ENCODE measurements at places on chromosomes 1 and 21.

- no peak for DNase-seq
These were observed 376.5 kb downstream of the LRRIQ3 start for GRCh38 chr1:73821520-73821919.

DNA sequence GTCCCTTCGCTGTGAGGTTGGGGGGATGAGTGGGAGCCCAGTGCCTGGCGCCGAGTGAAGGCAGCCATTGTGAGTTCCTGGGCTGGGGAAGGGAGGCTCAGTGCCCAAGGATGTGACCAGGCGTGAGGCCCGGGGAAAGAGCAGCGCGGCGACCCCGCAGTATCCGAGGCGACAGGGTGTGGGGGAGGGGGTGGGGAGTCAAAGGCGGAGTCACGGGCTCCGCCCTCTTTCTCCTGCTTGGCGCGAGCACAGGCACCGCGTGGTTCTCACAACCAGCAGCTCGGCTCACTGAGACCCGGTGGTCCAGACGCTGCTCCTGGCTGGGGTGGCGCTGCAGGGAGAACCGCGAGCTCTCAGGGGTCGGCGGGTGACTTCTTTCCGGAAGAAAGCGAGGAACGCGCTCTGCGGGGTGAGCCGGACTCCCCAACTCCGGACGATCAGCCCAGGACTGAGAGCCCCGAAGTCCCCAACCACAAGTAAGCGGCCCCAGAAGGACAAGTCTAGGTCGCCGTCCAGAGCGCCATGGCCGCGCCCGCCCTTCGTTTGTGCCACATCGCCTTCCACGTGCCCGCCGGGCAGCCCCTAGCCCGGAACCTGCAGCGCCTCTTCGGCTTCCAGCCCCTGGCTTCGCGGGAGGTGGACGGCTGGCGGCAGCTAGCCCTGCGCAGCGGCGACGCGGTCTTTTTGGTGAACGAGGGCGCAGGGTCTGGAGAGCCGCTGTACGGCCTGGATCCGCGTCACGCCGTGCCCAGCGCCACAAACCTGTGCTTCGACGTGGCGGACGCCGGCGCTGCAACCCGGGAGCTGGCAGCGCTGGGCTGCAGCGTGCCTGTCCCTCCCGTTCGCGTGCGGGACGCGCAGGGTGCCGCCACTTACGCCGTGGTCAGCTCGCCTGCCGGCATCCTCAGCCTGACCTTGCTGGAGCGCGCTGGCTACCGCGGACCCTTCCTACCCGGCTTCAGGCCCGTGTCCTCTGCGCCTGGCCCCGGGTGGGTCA is at the start of gene HPDL:
Gene HPDL (plus strand): TSS at position 269 of the 997 bp plus-strand sequence. CDS start 254 bp downstream, at position 523.
- peak; percentile 77 for DNase-seq

DNA sequence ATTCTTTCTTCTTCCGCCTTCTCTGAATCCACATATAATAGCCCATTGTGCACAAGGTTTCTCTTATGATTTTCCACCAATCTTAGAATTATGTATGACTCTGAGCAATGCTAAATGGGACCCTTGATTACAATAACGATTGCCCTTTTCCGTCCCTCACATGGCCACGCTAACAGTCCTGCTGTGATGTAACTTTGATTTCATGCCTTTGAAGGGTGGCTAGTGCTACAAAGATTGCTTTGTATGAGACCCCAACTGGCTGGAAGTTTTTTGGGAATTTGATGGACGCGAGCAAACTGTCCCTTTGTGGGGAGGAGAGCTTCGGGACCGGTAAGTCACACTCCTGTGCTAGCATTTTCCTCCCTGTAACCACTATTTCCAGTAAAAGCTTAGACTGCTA is 45.3 kb downstream of the PGM1 start:
- no peak for DNase-seq

- no peak for DNase-seq
These were observed 7.7 kb downstream of the IGSF8 start for GRCh38 chr1:160090760-160091159.

GRCh38 chr1:151282883-151283725 is 1.0 kb downstream of the ZNF687 start:
- DNase-seq = no peak

GRCh38 chr1:193229136-193229535 is 42.7 kb upstream of the B3GALT2 start:
- DNase-seq = no peak

GRCh38 chr1:198480876-198481275 is 59.6 kb downstream of the ATP6V1G3 start:
- DNase-seq = no peak

GRCh38 chr1:154807048-154807591 is 63.0 kb downstream of the KCNN3 start:
- no peak for DNase-seq

DNA sequence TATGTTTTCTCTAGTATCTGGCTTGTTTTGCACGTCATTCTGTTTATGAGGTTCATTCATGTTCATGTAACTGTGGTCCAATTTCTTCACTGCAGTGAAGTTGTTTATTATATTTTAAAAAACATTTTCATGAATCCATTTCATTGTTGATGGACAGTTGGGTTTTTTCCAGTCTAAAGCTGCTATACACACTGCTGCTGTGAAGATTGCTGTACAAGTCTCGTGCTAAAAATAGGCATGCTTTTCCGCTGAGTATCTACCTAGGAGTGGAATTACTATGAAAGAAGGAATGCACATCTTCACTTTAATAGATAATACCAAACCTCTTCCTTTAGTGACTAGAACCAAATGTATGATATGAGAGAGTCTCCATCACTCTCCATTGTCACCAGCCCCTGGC is 49.0 kb upstream of the ETS2 start:
- no peak for DNase-seq

- DNase-seq = no peak
These were observed 54.4 kb downstream of the NAV1 start for GRCh38 chr1:201593200-201593921.

- peak; percentile 2 for DNase-seq
These were observed 32.8 kb upstream of the PTBP2 start for GRCh38 chr1:96688767-96689166.

DNA sequence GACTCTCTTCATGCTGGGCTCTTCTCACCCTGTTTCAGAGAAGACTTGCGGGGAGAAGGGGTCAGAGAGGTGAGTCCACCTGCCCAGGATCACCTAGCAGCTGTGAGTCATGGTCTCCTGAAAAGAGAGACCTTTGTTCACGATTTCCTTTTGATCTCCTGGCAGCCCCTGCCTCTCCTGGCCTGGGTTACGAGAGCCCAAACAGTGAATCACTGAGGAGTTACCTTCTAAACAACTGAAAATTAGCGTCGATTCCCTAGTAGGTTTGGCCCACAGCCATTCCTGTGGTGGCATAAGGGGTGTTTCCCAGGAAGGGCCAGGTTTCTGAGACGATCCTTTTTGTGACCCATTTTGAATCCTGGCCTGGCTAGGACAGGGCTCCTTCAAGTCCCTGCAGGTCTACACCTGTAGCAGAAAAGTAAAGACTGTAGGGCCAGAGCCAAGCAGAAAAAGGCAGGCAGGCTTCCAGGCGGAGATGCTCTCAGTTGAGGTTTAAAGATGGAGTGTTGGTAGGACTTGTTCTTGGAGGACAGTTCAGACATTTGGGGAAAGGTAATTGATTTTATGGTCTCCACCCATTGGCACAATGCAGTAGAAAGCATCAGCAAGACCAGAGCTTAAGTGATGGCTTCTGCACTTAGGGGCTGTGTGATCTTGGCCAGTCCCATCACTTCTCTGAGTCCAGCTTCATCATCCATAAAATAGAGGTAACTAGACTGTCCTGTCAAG is 2.1 kb upstream of the PLA2G2E start:
- peak; percentile 16 for DNase-seq

- DNase-seq = no peak
These were observed 128.5 kb upstream of the KCNK2 start for GRCh38 chr1:214953901-214954616.

GRCh38 chr1:173249349-173249748 is 42.2 kb upstream of the TNFSF4 start:
- no peak for DNase-seq

DNA sequence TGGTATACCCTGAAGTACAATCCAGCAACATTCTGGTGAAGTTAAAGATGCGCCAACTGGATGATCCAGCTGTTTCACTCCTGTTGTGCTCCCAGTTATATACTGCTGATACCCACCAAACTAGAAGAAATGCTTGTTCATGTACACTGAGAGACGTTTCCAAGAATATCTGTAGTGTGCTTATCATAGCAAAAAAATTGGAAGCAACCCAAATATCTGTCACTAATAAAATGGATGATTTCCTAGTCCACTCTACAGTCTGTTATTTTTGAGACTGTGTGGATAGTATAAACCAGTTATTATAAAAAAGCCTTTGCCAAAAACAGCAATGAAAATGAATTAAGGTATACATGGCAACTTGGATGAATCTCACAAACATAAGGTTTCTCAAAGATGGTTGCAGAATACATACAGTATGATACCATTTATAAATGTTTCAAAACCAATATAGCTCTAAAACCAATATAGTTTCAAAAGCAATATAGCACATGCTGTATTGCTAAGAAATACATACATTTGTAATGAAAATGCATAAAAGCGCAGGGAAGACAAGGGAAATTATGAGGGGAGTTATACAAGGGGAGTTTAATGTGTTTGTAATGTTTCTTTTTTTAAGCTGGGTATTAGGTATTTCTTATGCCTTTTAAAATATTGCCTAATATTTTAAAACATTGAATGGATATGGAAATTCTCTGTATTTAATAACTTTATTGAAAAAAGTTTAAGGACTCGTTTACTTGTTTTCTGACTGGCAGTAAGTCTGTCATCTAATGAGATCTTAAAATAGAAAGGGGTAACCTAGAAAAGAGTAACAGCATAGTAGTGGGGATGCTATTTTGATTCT is 36.5 kb downstream of the GPSM2 start:
- DNase-seq = no peak
